Activated CD8-positive, alpha-beta memory T cell treated with anti-CD3 and anti-CD28 coated beads for 36 hours (primary cell): ENCODE measurements at places on chromosomes 3 and 15. TPM values are rescaled to one million over a fixed set of nuclear protein-coding genes. Genes with fewer than 3 reads are reported as not detected.

SNTN gene
- not detected for total RNA-seq

RBPMS2 gene
- total RNA-seq = not detected

IQCF5 gene
- total RNA-seq = not detected

CLDN18 gene
- not detected for total RNA-seq

TMEM43 gene
- 40.0 TPM for total RNA-seq

PROK2 gene
- total RNA-seq = 0.42 TPM

SAMMSON gene
- total RNA-seq = not detected

CEP97 gene
- 22.3 TPM for total RNA-seq

CDHR4 gene
- not detected for total RNA-seq

FMN1 gene
- 0.04 TPM for total RNA-seq

BMF gene
- 7.7 TPM for total RNA-seq

CCDC9B gene
- 0.17 TPM for total RNA-seq

ACKR4 gene
- not detected for total RNA-seq

SOX14 gene
- not detected for total RNA-seq

RETNLB gene
- total RNA-seq = not detected

GOLGA8J gene
- not detected for total RNA-seq

TGM4 gene
- not detected for total RNA-seq

UBE3A gene
- 115 TPM for total RNA-seq

FHIT gene
- total RNA-seq = 5.7 TPM
